ENCODE measurements at places on chromosomes 12 and 14.

- DNase-seq: no peak
These were observed 26.2 kb downstream of the OSBPL8 start for GRCh38 chr12:76533331-76533730.

GRCh38 chr14:40204441-40205175 lies 772.4 kb upstream of the FBXO33 start:
- no peak for DNase-seq

DNA sequence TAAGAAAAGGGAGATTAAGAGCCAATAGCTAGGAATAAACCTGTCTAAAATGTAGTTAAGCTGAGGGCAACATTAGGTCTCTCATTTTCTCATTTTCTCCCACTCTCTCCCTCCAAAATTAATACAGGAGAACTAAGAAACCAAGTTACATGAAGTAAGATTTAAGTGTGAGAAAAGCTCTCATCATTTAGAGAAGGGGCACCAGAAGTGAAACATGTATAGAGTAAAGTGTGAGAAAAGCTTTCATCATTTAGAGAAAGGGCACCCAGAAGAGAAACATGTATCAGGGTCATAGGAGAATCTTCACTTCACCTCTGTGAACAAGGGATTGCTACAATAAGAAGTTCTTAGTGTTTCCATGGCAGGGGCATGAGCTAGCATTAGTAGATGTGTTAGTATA lies 132.4 kb upstream of the CNTN1 start:
- DNase-seq: no peak

- no peak for DNase-seq
These were observed 1091.8 kb downstream of the AACS start for GRCh38 chr12:126156806-126157574.

DNA sequence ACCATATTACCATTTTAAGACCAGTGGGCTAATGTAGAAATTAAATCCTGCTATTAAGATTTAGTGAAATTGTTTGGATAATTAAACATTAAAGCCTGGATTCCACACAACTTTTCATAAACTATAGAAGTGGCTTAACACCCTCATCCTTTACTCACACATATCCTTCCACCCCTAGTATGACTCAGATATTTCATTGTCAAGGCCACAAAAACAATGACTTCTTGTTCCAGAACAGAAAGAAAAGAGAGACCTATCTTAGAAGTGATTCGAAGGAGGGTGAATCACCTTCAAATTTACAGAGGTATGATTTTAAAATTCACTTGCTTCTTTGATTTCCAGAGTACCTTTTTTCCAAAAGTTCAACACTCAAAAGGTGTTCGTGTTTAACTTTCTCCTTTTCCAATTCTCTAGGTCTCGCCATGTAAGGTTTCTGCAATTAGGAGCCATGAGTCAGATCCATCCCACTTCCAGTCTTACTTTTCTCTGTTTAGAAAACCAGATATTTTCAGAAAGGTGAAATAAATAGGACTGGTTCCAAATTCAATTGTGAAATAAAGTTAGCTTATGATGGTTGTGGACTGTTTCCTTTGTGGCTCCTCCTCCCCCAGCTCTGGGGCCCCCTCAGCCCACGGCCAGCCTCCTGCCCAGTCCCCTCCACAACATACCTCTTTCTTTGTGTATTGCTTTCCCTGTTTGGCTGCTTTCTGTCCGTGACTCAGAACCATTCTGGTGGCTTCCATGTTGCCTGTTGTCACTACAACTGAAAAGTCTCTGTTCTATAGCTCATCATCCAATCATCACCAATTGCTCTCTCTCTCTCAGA lies 24.6 kb upstream of the MGP start:
- no peak for DNase-seq

DNA sequence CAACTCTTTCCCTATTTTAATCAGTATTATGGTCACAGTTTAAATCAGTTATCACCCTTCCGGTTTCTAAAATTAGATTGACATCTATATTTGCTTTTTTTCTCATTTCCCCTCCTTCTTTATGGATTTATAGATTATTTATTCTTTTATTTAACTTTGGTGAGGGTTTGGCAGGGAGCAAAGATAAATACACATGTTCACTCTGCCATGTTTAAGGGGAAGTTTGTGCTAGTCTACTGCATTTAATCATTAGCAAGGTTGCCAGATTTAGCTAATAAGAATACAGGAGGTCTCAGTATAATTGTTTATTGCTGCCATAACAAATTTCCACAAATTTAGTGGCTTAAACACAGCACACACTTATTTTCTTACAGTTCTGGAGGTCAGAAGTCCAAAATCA lies 204.0 kb upstream of the BTG1 start:
- no peak for DNase-seq

DNA sequence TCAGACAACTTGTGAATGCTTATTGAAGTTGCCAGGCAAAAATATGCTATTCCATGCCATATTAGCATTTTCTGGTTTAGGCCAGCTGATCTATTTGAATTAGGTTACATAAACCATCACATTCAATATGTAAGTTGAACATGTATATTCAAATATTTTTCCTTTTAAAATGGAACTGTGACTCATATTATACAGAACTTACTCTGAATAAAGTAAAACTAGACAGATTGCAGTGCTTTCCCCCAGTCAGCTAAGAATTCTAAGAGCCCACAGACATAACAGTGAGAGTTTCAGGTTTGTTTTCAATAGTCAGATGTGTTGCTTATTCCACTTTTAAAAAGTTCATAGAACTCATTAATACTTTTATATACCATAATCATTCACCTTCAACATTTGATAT lies 119.8 kb downstream of the MGST1 start:
- DNase-seq: no peak

DNA sequence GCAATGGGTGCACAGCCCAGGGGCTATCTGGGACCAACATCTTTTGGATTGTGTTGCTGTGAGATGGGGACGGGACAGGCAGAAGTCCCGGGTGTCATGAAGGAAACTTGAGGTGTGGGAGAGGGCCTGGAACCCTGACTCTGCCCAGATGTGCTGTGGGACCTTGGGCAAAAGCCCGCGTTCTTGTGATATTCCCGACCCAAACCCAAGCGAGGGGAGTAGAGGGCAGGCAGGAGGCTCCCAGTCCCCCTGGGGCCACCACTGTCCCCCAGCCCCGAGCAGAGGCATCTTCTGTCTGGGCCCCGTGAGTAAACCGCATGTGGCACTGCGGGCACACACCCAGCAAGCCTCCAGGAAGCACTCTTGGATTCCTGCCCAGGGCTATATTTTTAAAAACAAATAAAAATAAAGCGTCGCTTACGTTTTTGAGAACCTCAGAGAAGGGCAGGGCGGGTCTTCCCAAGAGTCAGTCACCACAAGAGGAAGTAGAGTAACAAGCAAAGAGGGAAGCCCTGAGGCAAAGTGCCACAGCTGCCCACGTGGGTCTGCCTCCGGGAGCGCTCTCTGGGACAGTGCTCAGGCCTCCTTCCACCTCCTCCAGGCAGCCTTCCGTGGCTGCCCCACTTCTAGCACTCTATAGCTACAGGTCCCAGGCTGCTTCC lies 39.5 kb downstream of the BEGAIN start:
- DNase-seq: no peak

GRCh38 chr12:88145567-88146505 lies 3.7 kb downstream of the TMTC3 start:
- DNase-seq: no peak

DNA sequence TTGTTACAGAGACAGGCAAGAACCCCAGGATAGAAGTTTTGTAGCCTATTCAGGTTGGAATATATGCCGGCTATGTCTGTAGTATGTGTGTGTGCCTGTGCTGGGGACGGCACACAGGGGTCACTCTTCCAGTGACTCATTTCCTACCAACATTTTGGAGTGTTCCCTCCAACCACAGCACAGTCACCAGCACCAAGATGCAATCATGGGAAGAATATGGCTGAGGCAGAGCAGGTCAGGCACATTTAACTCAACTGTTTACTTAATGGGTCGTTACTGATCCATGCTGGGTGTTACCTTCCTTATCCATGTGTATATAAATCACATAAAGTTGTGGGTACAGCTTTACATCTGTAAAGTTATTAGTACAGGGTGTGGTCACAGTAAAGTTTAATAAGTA lies 178.3 kb downstream of the PRKD1 start:
- peak; percentile 9 for DNase-seq

GRCh38 chr14:104741803-104742251 lies 11.1 kb upstream of the SIVA1 start:
- DNase-seq: no peak

DNA sequence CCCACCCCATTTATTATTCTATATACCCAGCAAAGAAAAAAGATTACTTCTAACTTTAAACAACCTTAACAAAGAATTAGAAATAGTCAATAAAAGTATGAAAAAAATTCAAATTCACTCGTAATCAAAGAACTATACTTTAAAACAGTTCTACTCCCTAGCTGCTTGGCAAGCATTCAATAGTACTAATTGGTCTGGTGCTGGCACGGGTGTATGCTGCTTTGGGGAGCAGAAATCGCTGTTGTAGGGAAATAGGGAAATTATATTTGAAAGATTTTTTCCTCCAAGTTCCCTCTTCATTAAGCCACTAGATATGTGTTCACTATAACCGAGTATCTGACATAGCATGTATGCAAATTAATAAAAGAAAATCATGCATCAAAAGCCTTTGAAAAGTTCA lies 65.7 kb downstream of the DICER1 start:
- DNase-seq: no peak

- DNase-seq: peak; percentile 58
These were observed 9.6 kb downstream of the FAIM2 start for GRCh38 chr12:49893753-49894750.

DNA sequence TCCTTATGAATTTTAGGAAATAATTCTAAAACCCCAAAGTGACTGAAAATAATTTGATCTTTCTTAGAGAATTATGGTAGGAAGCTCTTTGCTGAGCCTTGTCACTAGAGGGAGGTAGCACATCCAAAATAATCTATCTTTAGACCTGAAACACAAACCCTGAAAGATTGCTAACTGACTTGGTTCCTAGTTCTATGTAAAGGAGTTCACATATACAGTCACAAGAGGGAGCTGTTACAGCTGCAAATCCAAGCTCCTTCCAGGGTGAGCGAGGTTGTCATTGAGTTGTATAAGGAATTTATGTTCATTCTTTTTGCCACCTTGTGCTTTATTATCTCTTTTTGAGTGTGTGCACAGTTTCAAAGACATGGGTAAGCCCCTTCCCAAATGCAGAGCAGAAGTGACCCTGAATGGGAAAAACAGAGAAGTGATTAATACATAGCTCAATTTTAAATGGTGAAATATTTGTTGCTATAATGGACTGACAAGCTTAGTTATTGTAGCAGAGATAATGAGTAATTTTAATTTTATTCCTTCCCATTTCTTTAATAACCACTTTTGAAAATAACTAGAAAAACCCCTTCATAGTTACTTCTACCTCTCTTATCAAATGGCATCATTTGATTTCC lies 387.9 kb downstream of the DAD1 start:
- DNase-seq: no peak

GRCh38 chr12:123726244-123726643 lies 14.1 kb downstream of the ATP6V0A2 start:
- DNase-seq: no peak

GRCh38 chr12:9039397-9039977 lies 50.1 kb downstream of the KLRG1 start:
- no peak for DNase-seq

DNA sequence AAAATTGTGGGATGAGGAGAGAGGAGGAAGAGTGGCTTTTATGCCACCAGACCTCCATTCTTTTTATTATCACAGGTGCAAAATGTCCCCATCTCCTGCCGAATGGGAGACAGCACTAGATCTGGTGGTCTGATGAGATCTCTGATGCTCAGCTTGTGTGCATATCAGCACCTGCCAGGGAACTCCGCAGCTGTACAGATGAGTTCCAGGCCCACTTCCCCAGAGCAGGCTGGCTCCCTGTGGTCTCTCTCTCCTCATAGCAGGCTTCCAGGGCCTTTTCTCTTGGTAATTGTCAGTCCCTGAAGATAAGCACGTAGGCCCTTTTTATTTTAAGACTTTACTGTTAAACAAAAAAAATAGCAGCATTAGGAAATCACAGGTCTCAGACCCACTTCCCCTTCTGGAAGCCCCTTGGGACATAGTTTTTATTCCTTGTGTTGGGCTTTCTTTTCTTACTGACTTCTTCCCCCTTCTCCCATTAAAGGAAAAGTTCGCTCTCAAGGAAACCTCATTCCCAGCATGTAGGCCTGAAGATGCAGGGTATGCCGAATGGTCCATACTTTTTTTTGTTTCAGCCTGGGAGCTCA lies 4.5 kb upstream of the TBC1D30 start:
- no peak for DNase-seq

DNA sequence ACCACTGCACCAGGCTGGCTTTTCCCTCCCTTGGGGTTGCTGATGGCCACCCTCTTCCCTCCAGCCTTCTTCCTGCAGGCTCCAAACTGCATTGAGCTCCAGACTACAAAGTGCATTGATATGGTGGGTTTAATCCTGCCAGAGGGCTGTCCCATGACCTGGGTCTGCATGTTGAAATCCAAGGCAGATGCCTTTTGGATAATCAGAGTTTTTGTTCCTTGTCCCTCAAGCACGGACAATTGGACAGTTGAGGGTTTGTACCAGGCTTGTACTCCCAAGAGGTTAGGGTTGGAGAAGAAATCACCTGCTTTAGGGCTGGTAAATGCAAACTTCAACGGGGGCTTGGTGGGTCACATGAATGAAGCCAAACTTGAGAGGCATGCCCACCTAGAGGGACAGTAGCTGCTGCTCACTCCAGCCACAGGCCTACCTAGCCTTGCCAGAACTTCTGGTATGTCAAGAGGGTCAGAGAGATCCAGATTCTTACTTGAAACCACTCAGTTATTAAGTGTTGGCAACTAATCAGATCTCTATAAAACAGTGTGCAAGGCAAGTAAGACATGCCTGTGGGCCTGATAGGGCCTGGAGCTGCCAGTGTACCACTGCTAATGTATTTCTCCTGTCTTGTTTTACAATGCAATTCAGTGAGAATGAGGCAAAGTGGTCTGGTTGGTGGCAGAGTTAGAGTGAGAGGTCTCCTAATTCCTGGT lies 21.7 kb upstream of the KRT83 start:
- no peak for DNase-seq

- no peak for DNase-seq
These were observed 111.5 kb downstream of the PAX9 start for GRCh38 chr14:36773136-36773540.

- no peak for DNase-seq
These were observed 27.0 kb upstream of the SLC2A14 start for GRCh38 chr12:7899755-7900154.

GRCh38 chr12:88185988-88186387 lies 43.9 kb downstream of the TMTC3 start:
- peak; percentile 61 for DNase-seq

GRCh38 chr12:66774929-66775328 lies 96.1 kb upstream of the GRIP1 start:
- no peak for DNase-seq

- peak; percentile 64 for DNase-seq
These were observed 35.0 kb downstream of the ITPR2 start for GRCh38 chr12:26798023-26798422.

GRCh38 chr14:100165376-100165775 lies 5.9 kb upstream of the DEGS2 start:
- DNase-seq: no peak

GRCh38 chr12:71799106-71799505 lies 40.5 kb upstream of the TBC1D15 start:
- no peak for DNase-seq

DNA sequence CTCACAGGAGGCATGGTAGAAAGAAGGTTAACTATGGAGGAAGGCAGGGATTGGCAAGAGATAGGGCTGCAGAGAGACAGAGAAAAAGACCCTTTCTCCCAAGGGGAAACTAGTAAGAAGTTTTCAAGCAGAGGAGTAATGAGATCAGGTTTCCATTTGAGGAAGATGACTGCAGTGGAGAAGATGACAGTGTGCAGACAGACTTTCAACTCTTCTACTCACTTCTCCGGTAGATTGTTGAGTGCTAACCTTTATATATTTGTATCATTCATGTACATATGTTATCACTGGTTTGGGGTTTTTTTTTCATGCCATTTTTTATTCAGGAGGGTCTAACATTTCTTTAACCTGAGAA lies 5.9 kb upstream of the B3GNT4 start:
- DNase-seq: no peak
